Posterior cingulate gyrus (tissue), 11 donors: ENCODE measurements at places on chromosomes 1 and 21.

DNA sequence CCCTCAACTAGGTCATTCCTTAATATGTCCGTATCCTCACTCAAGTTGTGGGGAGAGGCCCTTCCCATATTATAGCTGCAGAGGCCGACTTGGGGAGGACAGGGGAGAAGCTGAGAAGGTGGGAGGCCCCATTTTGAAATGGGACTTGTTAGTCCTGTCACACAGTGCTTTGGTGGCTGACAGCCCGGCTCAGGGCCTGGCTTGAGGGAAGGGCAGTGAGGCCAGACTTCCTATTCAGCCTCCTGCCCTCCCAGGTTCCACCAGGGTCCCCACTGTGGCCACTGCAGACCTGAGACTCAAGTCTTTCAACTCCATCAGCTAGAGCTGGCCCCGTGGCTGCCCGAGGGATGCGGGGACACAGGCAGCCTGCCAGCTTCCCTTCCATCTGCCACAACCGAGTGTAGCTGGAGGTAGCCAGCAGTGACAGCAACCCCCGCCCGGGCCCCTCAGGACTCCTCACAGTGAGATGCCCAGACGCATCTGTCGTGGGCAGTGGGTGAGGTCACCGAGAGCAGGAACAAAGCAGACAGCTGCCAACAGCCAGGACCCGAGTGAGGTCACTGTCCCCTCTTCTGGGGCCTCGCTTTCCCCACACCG lies 36.9 kb downstream of the SIM2 start:
- DNase-seq, result no peak

GRCh38 chr1:155529929-155530328 lies 32.7 kb downstream of the ASH1L start:
- DNase-seq, result no peak

DNA sequence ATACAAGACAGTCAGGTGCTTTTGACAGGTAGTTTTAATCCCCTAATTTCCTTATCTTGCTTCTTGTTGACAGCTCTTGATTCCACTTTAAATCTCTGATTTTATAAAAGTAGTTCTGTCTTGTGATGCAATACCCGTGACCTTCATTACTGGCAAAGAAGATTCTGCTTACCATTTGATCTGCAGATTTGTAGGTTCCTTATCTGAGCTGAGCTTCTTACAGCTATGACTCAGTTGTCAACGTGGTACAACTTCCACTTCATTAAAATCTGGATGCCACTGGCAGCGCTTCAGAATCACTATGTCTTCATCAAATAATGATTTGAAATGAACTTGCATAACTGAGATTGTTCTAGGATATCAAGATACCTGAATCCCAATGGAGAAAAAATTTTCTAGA lies 543.6 kb upstream of the B3GALT2 start:
- no peak for DNase-seq

GRCh38 chr1:180309338-180309737 lies 79.3 kb downstream of the LHX4 start:
- DNase-seq, result no peak

DNA sequence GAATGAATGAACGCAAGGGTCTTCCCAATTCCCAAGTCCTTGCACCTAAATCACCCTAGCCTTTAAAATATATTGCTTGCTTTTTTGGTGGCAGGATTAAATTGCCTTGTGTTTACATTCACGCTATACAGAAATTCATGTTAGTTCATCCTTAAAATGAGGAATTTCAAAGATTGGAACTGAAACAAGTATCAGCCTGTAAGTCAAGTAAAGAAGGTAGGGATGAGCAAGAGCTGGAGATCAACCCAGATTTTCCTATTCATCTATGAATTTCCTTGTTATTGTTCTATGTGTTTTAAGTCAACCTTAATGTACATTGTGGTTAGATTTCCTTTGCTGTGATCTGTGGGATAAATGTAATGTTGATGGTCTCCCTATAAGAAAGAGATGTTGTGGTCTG lies 248.2 kb downstream of the NFIA start:
- no peak for DNase-seq

GRCh38 chr1:90127288-90127953 lies 132.5 kb downstream of the ZNF326 start:
- DNase-seq, result no peak

- no peak for DNase-seq
Measured at GRCh38 chr1:202241376-202242079, 47.9 kb downstream of the LGR6 start.

DNA sequence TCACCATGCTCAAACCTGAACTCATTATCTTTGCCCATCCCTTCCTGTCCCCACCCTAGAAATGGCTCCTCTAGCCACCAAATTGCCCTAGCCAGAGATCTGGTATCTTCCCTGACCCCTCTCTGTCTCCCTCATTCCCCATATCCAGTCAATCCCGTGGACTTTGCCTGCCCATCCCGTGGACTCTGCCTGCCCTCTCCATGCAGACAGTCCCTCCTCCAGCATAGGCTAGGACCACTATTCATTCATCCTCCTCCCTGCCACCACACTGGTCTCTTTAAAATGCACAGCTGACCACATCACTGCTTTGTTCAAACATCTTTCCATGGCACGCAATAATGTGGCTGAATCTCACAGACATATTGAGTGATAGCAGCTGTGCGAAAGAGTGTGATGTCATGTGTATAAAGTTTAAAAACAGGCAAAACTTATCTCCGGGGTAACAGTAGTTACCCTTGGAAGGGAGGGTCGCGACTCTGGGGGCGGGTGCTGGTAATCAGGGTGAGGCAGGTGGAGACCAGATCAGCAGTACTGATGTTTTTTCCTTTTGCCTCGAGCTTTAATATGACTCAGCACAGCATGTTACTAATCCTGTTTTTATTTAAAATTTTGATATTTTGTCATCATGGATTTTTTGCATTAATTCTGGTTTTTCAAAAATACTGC lies 4.8 kb upstream of the SLC2A1 start:
- DNase-seq, result no peak

GRCh38 chr1:243267914-243268653 lies 12.2 kb downstream of the SDCCAG8 start:
- DNase-seq, result no peak

GRCh38 chr1:60055336-60055735 lies 18.2 kb downstream of the C1orf87 start:
- DNase-seq, result no peak
